ENCODE measurements at places on chromosomes 7 and 10. TPM values are rescaled to one million over a fixed set of nuclear protein-coding genes. Genes with fewer than 3 reads are reported as not detected.
A peak's percentile ranks its signal among the peaks of the same experiment; 100 is the strongest.

GRCh38 chr10:57786850-57787750 is 480.6 kb downstream of the IPMK start:
- DNase-seq = peak; percentile 29

DNA sequence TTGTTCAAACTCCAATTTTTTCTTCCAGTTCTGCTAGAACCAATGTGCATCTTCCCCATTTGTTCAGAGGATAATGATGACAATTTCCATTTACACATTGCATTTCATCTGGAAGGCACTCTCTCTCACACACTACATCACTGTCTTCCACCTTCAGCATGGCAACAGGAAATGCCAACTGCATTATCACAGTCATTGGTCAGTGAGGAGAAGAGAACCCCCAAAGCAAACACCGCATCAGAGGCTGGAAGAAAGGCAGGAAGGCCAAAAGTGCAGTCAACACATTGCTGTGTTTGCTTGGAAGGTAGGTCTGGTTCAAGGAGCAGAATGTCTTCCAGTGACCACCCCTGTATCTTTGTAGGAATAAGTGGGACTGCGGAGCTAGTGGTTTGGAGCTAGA is 192.2 kb upstream of the RHOBTB1 start:
- DNase-seq = no peak

Gene MICALL2
- polyA plus RNA-seq = 5.1 TPM

Gene TEX36
- polyA plus RNA-seq = not detected

DNA sequence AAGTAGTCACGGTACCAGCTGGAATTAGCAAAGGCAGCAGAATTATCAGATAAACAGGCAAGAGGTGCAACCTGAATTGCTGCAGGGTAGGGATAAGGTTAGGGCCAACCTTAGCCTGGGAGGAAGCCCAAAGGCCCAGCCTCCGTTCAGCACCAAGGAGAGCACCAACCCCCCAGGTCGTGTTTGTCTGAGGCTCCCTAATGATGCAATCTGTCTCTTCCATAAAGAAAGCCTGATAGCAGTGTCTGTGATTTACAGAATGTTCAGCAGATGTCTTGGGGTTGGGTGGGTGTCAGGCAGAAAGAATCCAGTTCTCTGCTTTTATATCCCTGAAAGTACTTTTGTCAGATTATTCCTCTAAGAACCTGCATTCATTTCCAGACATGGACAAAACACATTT is 328.4 kb upstream of the AOAH start:
- peak; percentile 59 for DNase-seq

GRCh38 chr7:92761391-92762097 is 74.8 kb downstream of the CDK6 start:
- no peak for DNase-seq

GRCh38 chr7:28956608-28957063 is 1.5 kb downstream of the TRIL start:
- DNase-seq = peak; percentile 68

GRCh38 chr10:68938117-68938516 is 17.9 kb upstream of the DDX21 start:
- no peak for DNase-seq

Gene PDAP1
- 258 TPM for polyA plus RNA-seq

GRCh38 chr10:72277996-72278667 is 4.4 kb downstream of the DDIT4 start:
- DNase-seq = no peak

Gene MAT1A
- 0.39 TPM for polyA plus RNA-seq

- no peak for DNase-seq
Measured at GRCh38 chr10:132624847-132625471, 87.4 kb downstream of the INPP5A start.

DNA sequence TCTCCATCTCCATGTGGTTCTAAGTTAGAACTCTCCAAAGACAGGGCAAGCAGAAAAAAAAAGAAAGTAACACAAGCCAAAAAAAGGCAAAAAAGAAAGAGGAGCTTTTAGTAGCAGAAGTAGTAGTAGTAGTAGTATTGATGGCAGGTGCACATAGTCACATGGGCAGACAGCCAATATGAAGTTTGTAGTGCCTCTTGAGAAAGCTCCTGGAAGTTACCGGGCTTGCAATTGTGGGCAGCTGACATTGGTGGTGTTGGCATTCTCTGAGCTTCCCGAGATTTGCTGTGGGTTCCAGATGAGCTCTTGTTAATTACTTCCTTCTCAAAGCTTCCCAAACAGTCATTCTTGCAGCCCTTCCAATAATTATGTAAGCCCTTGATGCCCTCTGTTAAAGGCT is 1128.5 kb downstream of the TYW1 start:
- DNase-seq = no peak

DNA sequence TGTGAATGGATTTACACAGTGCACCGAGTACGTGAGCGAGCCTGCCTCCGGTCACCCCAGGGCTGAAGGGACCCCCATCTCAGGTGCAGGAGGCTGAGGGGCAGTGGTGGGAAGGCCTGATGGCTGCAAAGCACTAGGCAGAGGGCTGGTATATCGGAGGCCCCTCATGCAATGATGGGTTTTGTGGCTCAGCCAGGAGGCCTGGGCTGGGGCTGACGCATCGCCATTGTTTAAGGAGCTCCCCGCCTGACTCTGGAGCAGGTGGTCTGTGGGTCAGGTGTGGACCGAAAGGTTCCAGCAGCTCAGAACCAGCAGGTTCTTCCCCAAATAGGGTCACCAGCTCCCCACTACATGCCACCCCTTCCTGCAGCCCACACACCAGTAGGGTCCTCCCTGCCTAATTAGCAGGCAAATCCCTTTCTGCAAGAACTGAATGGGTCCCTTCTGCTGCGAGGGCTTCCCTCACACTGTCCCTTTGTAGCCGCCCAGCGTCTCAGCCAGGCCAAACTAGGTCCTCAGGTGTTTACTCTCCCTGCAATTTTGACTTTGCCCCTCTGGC is 33.0 kb downstream of the OAT start:
- no peak for DNase-seq

DNA sequence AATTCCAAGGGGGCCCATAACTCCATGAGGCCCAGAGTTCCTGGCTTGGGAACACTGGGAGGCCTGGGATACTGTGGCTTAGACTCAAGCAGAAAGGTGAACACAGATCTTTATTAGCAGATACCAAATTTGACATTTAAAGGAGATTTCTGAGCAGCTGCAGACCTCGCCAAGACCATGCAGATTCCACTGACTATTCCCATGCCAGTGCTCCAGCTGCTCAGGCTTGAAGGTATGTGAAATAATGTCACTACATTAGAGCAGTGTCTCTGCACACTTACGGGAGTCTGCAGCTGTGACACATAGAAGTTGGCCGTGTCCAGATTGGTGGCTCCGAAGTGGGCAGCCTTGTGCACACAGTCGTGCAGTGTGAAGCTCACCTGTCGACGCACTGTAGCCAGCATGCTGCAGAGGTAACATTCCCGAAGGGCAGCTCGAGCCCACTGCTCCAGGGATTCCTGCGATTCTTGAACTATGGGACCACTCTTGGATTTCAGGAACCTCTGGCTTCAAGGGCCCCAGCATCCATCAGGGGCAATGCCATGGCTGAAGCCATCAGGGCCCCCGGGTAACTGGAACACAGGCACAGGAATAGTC is 46.1 kb downstream of the SEPTIN7 start:
- DNase-seq = no peak

DNA sequence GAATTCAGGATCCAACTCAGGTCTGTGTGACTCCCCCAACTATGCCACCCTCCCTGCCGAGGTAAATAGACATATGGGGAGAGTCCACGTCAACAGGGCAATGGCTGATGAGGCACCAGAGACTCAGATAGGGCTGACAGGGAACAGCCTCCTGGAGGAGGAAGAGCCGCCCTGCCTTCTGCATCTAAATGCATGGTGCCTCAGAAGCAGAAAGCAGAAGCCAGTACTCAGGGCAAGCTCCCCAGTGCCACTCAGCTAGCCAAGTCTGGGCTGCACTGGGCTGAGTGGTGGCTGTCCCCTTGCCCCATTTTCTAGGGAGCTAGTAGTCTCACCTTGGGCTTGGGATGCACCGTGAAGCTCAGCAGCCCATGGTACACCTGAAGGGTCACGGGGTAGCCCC is 11.0 kb downstream of the RRP12 start:
- DNase-seq = no peak

- peak; percentile 87 for DNase-seq
Measured at GRCh38 chr7:134514663-134515062, 12.7 kb upstream of the AKR1B10 start.

Gene GOT1
- polyA plus RNA-seq = 101 TPM

DNA sequence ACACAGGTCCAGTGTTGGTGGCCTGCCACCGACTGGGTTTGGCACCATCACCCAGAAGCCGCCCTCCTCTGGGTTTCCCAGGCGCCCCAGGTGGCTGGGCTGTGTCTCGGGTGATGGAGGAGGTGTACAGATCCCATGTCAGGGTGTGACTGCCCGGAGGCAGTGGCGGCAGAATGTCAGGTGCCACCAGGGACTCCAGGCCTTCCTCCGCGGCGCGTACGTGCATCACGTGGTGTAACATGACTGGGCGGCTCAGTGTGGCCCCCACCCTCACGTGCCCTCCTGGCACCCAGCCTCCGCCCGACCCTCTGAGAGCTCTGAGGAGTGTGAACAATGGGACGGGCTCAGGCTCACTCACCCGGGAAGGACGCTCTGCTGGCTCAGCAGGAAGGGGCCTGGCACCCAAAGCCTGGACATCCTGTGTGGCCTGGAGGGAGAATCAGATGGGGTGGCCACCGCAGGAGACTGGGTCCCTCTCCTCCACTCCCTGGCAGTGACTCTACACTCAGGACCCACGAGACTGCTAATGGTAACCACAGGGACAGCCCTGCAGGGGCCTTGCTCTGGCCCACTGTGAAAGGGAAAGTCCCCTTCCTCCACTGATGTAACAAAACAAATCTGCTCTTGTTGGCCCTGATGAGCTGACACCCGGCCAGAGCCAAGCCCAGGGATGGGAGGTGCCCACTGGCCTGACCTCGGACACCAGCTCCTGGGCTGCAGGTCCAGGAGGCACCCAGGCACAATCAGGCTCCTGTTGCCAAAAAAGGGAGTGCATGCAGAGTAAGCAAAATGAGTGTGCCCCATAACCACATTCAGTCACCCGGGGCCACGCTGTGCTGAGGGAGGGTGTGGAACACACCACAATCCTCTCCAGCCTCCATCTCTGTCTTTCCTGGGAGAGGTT is 164.8 kb downstream of the PRKAG2 start:
- DNase-seq = no peak

- no peak for DNase-seq
Measured at GRCh38 chr7:9097565-9098060, 664.2 kb downstream of the NXPH1 start.

Gene LSM8
- 17.8 TPM for polyA plus RNA-seq

Gene IKZF1
- polyA plus RNA-seq = 0.42 TPM

DNA sequence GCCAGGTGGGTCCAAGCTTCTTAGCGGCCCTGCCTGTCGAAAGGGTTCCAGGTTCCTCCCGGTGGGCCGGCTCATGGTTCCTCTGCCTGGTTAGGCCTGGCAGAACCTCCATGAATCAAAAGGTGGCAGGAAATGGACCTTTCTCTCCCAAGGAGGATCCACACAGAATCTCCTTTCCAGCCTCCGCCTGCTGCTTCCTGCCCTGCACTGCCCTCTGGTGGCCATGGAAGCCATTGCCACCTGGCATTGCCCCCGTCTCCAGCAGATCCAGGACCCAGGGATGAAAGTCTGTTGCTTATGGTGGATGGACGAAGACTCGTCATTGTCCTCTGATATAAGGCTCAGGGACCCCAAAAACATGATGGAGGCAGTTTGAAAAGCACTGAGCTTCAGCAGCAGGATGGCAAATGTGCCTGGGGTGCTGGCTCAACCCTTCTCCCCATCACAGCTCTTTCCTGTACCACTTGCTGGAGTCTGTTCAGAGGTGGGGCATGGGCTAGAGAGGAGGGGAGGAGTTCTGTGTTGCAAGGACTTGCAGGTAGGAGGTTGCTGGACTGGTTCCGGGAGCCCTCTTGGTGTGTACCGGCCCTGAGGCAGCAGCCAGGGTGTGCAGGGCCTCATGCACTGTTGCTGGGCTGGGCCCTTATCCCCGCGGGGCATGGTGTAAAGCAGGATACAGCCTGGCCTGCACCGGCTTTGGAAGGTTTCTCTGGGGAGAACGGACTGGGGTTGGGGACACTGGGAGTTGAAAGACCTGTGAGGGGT is 11.3 kb upstream of the INMT start:
- DNase-seq = peak; percentile 80

GRCh38 chr10:130362308-130362761 is 226.1 kb downstream of the GLRX3 start:
- DNase-seq = peak; percentile 39

Gene FGFBP3
- polyA plus RNA-seq = 4.6 TPM

- no peak for DNase-seq
Measured at GRCh38 chr7:80440883-80441282, 71.0 kb downstream of the GNAT3 start.

Gene TBX20
- polyA plus RNA-seq = 0.53 TPM

GRCh38 chr10:114311023-114311422 is 72.0 kb downstream of the VWA2 start:
- DNase-seq = no peak

Gene COL26A1
- polyA plus RNA-seq = 3.7 TPM

GRCh38 chr7:129072479-129073011 is 17.6 kb upstream of the TNPO3 start:
- DNase-seq = no peak

GRCh38 chr7:37220664-37221063 is 228.0 kb downstream of the ELMO1 start:
- no peak for DNase-seq

Gene SVOPL
- not detected for polyA plus RNA-seq

- DNase-seq = no peak
Measured at GRCh38 chr10:101535949-101536348, 52.1 kb downstream of the POLL start.

Gene TET1
- 1.8 TPM for polyA plus RNA-seq

Gene ECD
- polyA plus RNA-seq = 16.7 TPM

Gene EPHB6
- polyA plus RNA-seq = 74.6 TPM

GRCh38 chr7:128891942-128892269 is 18.6 kb downstream of the KCP start:
- no peak for DNase-seq

DNA sequence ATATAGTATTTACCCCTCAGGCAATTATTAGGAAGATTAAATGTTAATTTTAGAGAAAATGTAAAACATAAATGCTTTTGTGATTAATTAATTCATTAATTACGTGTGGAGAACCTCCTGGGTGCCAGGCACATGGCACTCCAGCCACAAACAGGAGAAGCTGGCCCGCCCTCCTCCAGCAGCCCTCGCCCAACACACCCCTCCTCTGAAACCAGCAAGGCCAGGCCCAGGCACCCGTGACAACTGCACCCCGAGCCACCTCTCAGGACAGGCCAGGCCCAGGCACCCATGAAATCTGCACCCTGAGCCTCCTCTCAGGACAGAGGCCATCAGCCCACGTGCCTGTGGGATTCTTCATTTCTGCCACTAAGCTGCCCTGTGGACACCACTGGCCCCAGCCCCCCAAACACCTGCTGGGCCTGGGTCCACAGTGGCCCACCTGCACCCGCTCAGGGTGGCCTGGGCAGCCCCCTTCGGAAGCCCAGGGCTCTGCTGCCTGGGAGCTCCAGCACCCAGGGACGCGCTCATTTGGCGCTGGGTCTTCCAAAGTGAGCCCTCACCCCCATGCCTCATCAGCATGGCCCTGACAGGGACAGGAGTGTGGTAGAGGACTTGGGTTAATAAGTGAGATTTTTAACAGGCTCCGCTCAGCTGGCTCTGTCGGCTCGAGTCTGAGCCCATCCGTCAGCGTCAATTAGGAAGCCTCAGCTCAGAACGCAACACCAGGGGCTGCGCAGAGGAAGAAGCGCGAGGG is 482.1 kb downstream of the DNAJB6 start:
- peak; percentile 18 for DNase-seq

Gene ALOX5
- polyA plus RNA-seq = 1.2 TPM

All from brain (organoid and tissue), 16 donors.